ENCODE measurements at places on chromosomes 5 and 9.
A peak's percentile ranks its signal among the peaks of the same experiment; 100 is the strongest.

- DNase-seq = no peak
These were observed 639 bp upstream of the RASA1 start for GRCh38 chr5:87266914-87267573.

- no peak for DNase-seq
These were observed 657.6 kb upstream of the RIOK2 start for GRCh38 chr5:97840643-97841042.

DNA sequence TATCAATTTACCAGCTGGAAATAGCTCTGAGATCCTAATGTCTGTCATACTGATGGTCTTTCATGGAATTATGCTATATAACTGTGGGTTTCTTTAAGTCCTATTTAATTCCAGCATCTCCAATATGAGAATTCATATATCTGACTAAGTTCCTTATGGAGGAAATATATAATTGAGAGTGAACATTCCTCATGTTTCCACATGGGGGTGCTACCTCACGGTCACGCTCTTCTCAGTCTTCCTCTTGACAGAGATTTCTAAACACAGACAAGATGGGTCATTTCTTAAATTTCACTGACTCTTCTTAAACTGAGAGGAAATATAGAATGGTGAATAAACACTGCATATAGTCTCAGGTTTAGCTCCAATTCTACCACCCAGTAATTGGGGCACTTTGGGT lies 212.1 kb downstream of the SLF1 start:
- DNase-seq = no peak

GRCh38 chr9:27227192-27227591 lies 69.8 kb downstream of the EQTN start:
- DNase-seq = no peak

- DNase-seq = peak; percentile 23
These were observed 28.8 kb downstream of the GCNT4 start for GRCh38 chr5:75023368-75024159.

DNA sequence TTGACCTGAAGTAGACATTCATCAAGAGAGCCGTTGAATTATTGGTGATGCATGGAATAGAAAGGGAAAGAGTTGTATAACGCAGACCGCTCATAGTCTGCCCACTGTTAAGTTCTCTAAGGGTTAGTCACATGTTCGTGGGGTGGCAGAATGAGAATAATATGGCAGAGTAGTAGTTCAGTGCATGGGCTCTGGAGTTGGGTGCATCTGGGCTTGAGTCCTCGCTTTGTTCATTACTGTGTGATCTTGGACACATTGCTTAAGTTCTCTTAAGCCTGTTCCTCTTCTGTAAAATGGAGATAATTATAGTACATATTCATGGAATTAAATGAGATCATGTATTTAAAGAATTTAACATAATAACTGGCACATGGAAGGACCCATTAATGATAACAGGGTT lies 23.6 kb downstream of the TNPO1 start:
- no peak for DNase-seq

DNA sequence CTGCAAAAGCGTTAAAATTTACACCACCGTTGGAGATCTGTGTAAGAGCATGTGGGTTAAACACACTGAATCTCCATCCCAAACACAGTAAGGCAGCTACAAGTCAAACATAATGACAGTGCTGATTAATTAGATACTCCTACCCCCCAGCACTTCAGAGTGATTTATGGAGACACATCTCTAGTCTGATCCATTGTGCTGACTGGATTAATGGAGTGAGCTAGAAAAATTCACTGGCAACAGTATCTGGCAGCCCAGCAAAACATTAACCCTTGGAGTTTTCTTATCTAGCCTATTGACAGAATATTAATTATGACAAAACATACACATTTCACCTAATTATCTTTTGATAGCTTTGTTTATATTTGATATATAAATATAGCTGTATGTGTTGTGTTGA lies 188.6 kb upstream of the ISL1 start:
- DNase-seq = no peak

DNA sequence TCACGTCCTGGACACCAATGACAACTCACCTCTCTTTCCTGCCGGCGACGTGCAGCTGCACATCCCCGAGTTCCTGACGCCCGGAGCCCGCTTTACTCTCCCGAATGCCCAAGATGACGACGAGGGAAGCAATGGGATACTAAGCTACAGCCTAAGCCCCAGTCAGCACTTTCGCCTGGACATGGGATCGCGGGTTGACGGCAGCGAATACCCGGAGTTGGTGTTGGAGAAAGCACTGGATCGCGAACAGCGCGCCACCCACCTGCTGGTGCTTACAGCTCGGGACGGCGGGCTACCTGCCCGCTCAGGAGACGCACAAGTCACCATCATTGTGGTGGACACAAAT lies 1.1 kb downstream of the PCDHAC1 start:
- DNase-seq = no peak

GRCh38 chr5:55902696-55903095 lies 51.5 kb downstream of the IL31RA start:
- DNase-seq = no peak

DNA sequence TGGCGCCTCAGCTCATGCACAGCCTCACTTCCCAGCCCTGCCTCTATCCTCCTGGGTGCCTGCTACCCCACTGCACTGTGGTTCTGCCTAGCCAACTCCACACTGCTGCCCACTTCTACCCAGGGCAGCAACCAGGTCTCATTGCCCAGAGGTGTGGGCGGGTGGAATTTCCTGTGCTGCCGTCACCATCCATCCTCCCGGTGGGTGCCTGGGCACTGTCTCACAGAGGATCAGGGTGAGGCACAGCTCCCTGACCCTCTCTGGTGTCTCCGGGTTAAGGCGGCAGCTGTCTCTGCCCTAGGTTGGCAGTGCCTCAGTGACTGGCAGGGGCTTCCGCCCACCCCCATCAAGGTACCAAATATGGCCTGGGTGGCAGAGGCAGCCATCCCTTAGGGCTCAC lies 4.3 kb upstream of the MTMR12 start:
- no peak for DNase-seq

DNA sequence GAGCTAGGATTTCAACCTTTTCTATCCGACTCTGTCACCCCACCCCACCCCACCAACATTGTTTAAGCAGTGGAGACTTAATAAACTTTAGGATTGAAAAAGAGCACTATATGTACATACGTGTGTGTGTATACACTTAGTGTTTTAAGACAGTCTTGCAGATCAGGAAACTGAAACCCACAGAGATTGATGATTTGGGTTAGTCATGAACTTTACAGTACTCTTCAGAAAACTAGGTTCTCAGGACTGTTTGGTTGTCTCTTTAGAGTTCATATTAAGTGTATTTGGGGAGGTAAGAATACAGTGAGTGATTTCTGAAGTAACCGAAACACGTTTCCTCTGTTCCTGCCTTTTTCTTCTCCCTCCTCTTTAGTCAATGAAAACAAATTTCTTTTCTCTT lies 1043.1 kb downstream of the TLE1 start:
- DNase-seq = no peak

DNA sequence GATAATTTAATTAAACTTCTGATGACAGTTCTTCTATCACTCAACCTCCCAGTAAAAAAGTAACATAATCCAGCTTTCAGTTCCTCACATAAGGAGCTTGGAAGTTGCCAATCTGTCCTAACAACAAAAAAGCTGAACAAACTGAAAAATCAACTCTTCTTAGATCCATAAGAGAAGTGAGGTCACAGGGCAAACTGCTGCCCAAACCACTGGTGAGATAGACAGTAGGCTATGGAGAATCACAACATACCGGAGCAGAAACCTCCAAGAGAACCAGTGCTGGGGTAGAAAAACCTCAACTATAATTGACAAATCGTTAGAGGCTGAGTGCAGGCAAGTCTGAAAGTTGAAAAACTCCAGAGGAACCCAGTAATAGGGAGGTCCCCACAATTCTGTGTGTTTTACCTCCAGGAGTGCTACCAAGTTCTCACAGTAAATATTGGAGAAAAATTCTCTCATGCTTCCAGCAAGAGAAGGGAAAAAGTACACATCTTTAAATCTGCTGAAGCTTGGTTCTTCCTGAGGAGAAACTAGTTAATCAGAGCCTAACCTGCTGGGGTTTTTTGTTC lies 300.0 kb downstream of the PDE4D start:
- DNase-seq = no peak

GRCh38 chr9:125548141-125548540 lies 158.9 kb downstream of the MAPKAP1 start:
- no peak for DNase-seq

- no peak for DNase-seq
These were observed 41.3 kb upstream of the ORM1 start for GRCh38 chr9:114281473-114282103.

DNA sequence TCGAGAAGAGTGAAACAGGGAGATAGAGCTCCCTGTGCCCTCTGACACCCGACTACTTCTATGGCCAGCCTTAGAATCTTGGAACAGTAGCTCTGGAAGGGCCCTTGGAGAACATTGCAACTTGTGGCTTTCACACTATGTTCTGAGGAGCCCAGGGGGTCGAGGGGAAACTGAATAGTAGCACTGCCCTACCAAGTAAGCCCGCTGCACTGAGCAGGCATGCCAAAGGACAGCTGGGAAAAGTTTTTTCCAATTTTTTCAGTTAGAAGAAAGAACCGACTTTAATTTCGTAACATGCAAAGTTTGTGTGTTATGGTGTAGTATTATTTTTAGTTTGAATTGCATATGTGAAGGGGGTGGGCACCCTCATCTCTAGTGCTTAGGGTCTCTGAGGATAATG lies 10.9 kb downstream of the SMIM3 start:
- no peak for DNase-seq

DNA sequence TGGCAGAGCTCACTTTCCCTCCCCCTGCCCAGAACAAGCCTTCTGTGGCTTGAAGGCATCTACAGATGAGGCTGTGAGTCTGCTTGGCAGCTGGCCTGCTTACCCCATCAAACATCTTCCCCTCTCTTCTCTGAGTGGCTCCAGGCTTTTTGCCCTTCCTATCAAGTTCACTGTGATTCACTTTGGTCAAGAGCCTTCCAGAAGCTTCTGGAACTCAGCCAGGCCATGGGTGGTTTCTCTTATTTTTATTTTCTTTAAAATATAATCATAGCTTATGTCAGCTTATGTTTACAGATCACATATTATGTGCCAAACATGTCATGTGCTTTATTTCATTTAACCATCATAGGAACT lies 267.0 kb downstream of the SEC61B start:
- DNase-seq = no peak

GRCh38 chr5:20611620-20612019 lies 623.6 kb upstream of the CDH18 start:
- no peak for DNase-seq

DNA sequence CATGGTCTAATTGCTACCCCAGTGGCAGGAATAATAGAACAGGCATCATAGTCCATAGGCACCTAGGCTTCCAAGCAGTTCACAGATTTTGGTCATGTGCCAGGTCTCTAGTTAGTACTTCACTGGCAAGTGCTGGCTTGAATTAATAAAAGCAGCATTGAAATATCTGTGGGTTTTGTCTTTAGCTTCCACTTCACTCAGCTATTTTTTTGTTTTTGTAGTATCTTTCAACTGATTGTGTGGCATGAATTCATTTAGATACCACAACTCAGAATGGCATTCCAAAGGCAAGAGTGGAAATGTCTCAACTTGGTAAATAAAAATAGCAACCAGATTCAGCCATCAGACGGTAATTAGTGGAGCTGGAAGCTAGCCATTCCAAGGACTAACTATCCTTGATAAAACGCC lies 27.9 kb upstream of the ITGA2 start:
- DNase-seq = no peak

GRCh38 chr5:174589599-174589998 lies 134.8 kb upstream of the MSX2 start:
- no peak for DNase-seq

- DNase-seq = no peak
These were observed 27.3 kb upstream of the ANGPTL2 start for GRCh38 chr9:127149463-127150390.

DNA sequence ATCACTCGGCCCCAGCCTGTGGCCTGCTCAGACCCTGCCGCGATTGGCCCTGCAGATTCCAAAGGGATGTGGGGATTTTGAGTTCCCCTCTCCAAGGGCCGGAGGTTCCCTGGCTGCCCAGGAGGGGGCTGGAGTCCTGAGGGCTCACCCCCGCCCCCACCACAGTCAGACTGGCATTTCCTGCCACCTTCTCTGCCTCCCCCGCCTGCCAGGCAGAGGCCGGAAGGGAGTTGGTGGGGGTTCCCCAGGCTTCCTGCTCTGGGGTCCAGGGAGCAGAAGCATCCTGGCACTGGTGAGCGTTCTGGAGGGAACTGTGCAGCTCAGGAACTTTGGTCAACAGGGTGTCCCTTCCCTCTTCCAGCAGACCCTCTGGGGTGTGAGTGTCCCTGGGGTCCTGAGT lies 70.6 kb downstream of the RXRA start:
- peak; percentile 52 for DNase-seq

DNA sequence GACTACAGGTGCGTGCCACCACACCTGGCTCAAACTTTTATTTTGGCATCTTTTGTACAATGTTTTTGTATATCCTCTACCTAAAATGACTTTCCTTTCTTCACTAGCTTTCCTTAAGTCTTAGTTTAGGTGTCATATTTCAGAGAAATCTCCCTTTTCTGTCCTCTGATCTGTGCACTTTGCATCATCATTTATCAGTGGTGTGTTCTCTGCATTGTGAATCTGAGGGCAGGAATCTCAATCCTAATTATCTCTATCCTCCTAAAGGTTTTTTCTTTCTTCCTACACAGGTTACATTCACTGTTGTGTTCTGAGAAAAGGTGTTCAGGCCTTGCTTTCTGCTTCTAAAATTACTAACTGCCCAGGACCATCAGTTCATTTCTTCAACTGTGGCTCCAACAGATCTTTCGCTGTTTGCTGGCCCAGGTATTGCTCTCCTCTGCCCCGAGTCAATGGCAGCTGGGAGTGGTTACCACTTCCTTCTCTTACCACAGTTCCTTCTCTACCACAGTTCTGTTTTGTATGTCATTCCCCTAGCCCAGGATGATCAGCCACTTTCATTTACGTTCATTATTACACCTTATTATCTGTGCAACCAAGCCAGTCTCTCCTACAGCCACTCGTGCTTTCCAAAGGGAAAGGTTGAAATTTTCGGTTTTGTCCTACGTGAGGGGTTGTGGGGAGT lies 14.0 kb downstream of the TGFBR1 start:
- peak; percentile 40 for DNase-seq

- DNase-seq = no peak
These were observed 46.8 kb downstream of the ITGA2 start for GRCh38 chr5:53035868-53036381.

DNA sequence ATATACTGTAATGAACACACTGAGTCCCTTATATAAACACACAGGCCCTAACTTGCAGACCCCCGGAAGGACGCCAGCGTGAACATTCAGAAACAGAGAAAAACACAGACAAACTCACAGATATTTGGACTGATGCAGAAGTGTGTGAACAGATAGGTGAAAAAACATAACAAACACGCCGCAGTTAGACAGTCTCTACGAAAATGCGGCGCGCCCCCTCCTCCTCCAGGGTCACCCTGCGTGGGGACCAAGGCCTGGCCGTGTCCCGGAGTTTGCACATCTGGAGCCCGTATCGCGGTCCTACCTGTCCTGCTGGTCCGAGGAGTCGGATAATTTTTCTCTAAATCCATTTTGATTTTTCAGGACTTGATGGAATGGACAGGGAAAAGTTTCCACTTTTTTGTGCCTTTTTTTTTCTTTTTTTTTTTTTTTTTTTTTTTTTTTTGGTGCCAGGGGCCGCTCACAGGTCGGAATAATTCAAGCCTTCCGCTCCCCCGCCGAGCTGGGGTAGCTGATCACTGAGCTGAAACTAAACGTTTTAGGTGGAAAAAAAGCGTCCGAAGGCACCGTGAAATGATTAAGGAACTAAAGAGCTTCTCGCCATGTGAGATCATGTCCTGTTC lies at the start of gene PAX5:
TSS of gene PAX5 (minus strand) at position 587 of the 623 bp plus-strand sequence. CDS start at position 350, 237 bp downstream.
- no peak for DNase-seq

All from activated CD8-positive, alpha-beta memory T cell treated with anti-CD3 and anti-CD28 coated beads, Interleukin-2, amount 50 U/mL, for 4 hours (primary cell).